GM12878 (cell line): ENCODE measurements at places on chromosomes 2 and 18.

DNA sequence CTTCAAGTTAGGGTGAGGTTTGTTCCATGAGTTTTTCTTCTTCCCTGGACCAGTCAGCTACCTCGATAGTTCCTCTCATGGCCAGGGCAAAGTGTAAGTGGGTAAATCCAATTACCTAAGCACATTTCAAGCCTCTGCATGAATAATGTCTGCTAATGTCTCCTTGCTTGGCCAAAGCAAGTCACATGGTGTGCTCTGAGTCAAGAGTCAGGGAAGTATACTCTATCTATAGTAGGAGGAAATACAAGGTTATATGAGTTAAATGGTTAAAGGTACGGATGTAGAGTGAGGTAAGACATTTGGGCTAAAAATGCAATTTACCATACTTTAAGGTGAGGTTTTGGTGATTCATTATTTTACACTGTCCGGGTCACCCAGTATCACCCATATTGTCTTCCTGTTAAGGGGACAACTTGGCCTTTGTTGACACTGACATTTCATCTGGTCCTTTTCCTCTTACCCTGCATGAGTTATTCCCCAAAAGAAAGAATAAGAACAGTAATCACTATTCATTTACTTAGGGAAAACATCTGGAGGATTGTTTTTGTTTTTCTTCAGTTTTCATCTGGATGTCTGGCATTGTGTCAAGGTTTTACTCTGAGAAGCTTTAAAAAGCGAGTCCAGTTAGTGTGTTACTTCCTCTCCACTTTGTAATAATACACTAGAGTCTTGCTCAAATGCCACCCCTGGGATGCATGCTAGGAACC, 405.5 kb downstream of the RND3 start:
- DNase-seq: no peak

DNA sequence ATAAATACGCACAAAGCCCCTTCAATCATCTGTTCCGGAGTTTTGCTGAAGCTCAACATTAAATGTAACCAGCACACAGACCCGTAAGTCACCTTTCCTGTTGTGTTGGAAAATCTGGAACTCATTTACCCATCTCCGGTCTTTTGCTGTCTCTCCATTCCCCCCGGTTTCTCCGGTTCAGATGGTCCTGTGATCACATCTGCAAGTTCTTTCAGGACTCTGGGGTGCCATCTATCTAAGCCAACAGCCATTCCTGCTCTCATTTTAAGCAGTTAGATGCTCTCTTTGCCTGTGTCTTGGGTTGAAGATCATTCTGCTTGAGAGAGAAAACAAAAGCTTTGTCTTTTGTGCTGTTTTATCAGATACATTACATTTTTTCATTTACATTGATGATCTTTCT, 91.7 kb upstream of the TGIF1 start:
- DNase-seq: no peak

- DNase-seq: no peak
These were observed 77.1 kb downstream of the CYRIA start for GRCh38 chr2:16588565-16588964.

DNA sequence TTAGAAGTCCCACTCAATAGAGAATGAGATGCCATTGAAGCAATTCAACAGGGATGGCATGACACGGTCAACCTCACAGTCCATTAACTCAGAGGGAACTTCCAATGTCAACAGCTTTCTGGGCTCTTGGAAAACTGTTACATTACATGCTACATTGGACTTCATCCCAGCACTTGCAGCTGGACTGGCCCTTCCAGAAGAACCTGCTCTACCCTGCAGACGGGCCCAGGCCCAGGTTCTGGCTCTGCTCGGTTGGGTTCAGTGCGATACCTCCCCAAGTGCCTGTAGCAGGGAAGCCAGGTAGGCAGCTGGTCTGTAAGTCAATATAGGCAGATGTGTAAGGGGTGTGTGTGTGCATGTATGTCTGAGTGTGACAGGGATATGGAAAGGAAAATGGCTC, 12.9 kb downstream of the LAMA1 start:
- DNase-seq: no peak

GRCh38 chr18:30623401-30624065, 419.0 kb downstream of the DSC3 start:
- no peak for DNase-seq

DNA sequence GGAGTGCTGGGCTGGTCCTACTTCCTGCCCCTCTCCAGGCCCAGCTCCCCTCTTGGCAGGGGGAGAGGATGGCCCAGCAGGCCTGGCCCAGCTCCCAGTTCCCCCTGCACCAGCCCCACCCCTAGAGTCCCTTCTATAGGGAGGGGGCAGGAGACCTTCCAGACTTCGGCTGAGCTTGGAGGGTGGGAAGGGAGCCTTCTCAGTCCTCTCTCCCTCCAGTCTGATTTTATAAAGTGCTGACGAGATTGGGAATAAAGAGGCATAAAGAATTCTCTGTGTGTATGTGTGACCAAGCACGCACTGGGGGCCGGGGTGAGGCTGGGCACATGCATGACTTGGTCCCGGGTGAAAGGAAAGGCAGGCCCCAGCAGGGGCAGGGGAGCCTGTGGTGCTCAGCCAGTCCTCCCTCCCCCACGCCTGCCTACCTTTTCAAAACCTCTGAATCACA, 5.1 kb downstream of the CHPF start:
- no peak for DNase-seq

GRCh38 chr2:173647681-173648311, 293.1 kb downstream of the CDCA7 start:
- no peak for DNase-seq

- DNase-seq: no peak
These were observed 1157.5 kb upstream of the ZEB2 start for GRCh38 chr2:145677371-145677770.

DNA sequence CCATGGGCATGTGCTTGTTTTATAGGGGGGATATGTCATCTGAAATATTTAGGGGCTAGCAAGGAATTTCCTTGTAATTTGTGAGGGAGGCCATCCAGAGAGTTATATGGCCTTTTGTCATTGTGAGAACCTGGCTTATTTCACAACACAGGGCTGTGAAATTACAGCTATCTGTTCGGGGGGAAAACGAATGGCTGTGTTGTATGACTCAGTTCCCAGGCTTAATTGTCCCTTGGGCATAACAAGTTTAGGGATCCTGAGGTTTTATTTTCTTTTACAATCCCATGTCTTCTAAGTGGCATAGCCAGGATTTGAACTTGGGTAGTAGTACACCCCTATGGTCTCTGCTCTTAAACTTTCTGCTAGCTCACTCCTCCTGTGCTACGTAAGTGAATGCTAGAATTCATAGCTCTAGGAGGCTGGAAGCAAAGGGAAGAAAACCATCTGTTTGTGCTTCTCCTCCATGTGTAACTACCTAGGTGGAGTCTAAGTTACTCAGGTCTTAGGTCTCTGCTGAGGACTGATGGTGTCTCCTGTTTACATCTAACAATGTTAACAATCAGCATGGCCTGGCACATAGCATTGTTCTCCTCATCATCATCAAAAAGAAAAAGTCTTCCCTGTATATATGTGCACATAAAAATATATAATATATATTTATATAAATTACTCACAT, 53.8 kb downstream of the SKA1 start:
- no peak for DNase-seq
